Activated CD4-positive, CD25-positive, alpha-beta regulatory T cell treated with anti-CD3 and anti-CD28 coated beads, Interleukin-2, amount 50 U/mL, for 24 hours (primary cell): ENCODE measurements at places on chromosomes 13 and 19.

DNA sequence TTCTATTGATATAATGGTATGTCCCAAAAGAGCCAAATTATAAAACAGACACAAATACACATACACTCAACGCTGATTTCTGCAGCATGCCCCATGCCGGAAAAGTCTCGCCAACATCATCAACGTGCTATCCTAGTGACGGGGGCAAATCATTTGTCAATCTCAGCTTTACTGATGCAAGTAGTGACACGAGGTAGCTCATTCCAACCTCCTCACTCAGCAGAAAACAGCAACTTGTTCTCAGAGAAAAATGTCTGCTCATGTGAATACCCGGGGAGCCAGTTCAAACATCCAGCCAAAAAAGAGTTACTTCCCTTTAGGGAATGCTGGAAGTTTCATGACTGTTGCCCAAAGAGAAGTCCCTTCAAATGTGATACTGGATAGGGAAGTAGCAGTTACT lies 46.3 kb downstream of the SOX21 start:
- no peak for ATAC-seq

DNA sequence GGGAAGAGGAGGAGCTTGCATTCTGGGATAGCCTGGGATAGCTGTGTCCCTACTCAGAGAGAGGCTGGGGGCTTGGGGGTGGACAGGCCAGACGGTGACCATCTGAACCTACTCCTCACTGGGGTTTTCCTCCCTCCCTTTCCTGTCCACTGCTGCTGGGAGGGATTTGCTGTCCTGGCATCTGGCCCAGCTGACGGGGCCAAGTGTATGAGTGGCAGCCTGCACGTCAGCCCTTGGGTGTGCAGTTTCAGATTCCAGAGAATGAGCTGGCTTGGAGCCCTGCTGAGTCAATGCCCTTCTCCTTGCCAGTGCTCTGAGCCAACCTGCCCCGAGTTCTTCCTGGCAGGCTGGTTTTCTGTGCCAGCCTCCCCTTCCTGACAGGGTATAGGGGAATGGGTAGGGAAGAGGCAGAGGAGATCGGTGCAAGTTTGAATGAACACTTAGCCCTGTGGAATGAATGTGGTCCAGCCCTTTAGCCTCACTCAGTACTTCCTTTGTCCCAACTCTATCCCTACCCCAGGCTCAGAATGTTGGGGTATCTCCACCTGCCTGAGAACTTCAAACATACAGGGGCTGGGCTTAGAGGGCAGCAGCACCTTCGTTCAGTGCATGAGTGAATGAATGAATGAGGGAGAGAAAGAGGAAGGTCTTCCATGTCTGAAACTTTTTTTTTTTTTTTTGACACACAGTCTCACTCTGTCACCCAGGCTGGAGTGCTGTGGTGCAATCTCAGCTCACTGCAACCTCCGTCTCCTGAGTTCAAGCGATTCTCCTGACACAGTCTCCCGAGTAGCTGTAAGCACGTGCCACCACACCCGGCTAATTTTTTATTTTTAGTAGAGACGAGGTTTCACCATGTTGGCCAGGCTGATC lies 1.8 kb upstream of the ANGPTL4 start:
- ATAC-seq, result no peak

DNA sequence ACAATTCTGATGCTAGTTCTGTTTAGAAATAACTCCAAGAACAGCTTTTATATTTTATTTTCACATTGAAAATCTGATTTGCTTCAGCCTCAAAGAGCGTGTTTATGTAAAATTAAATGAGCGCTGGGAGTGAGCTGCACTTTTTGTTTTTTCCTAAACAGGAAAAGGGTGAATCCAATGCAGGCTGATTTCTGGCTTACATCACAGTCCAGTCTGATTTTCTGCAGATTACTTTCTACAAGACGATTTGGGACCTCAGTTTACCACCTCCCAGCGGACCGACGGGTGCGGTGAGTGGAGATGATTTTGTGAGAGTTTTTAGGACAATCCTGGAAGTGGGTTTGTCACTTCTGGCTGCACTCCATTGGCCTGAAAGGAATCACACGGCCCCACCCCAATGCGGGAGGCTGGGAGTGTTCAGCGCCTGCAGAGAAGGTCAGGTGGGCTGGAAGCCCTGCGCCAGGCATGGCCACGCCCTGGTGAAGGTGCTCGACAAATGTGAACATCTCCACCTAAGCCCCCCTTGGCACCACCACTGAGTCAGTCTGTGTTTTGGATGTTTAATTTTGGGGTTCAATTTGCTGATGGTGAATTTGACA lies 90.1 kb downstream of the ANKRD10 start:
- no peak for ATAC-seq

- no peak for ATAC-seq
Measured at GRCh38 chr13:75485286-75486062, 3.5 kb upstream of the TBC1D4 start.

GRCh38 chr19:42394751-42395150 lies 4.7 kb upstream of the CNFN start:
- ATAC-seq, result no peak

GRCh38 chr13:75160984-75161383 lies 321.0 kb downstream of the TBC1D4 start:
- no peak for ATAC-seq
